ENCODE measurements at places on chromosomes 11 and 22.

- DNase-seq, result peak; percentile 2
Measured at GRCh38 chr22:17672417-17672991, 33.9 kb downstream of the BCL2L13 start.

DNA sequence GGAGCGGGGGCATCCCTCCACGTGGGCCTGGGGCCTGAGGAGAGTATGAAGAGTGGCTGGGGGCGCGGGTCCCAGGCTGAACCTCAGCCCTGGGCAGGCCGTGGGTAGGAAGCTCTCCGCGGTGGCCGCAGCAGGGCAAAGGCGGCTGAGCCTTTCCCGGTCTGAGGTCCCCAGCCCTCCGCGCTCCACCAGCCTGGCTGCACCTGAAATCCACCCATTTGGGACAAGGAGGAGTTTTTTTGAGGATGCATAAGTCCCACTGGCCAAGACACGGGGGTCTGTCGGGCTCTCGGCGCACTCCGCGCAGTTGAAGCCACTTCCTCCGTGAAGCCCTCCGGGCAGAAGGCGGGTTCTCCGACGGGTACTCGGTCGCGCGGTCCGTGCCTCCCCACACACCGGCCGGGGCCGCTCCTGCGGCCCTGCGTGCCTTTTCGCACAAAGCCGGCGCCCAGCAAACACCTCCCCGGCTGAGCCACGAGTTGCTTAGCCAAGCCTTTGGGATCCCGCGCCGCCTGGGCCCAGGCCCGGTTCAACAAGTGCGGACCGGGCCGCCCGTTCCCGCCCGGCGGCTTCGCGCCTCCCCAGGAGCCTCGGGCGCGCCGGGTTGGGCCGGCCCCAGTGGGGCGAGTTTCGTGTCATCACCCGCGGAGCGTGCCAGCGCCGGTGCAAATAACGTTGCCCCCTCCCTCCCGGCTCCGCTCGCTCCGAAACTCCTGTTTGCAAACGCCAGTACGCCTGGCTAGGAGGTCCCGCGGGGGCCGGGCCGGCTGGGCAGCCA lies 666 bp upstream of the OVOL1 start:
- no peak for DNase-seq

DNA sequence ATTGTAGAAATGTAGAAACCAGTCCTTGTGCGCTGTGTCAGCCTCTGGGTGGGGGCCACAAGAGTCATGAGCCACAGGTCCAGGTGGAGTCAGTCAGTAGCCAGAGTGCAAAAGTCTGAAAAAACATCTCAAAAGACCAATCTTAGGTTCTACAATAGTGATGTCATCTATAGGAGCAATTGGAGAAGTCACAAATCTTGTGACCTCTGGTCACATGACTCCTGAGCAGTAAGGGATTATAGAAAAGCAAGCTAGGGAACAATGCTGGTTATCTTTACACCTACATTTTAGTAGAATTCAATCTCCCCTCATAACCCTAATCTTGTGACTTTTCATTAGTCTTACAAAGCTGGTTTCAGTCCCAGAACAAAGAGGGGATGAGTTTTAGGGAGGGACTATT lies 82.7 kb downstream of the CCDC83 start:
- no peak for DNase-seq

DNA sequence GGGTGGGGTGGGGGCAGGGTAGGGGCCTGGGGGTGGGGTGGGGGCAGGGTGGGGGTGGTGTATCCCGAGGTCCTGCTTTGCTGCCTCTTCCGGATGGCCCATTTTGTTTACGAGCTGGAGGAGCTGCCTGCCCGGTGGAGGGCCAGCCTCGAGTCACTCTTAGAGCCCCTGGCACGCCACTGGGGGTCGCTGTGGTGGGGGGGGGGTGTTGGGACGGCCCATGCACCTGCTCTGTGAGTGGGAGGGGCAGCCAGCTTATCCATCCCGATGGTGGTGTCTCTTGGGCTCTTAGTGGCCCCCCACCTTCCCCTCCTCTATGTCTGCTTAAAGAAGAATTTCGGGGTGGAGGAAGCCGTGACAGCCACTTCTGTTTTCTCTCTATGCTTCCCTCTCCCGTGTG lies 24.6 kb downstream of the MRGPRD start:
- no peak for DNase-seq
